Epithelial cell of prostate (primary cell): ENCODE measurements at places on chromosomes 16 and 17.

- DNase-seq = no peak
Measured at GRCh38 chr16:20073203-20074098, at the start of gene GPR139. GPR139 (minus strand) TSS chr16:20073890; CDS start chr16:20073616, 274 bp downstream.

- no peak for DNase-seq
Measured at GRCh38 chr17:15503731-15504130, 36.3 kb upstream of the CDRT4 start.

- no peak for DNase-seq
Measured at GRCh38 chr16:27511657-27512448, 37.9 kb downstream of the GTF3C1 start.

GRCh38 chr16:59044616-59045015 is 310.5 kb upstream of the GOT2 start:
- no peak for DNase-seq

GRCh38 chr16:1309888-1310831 is 724 bp downstream of the UBE2I start:
- DNase-seq = no peak

DNA sequence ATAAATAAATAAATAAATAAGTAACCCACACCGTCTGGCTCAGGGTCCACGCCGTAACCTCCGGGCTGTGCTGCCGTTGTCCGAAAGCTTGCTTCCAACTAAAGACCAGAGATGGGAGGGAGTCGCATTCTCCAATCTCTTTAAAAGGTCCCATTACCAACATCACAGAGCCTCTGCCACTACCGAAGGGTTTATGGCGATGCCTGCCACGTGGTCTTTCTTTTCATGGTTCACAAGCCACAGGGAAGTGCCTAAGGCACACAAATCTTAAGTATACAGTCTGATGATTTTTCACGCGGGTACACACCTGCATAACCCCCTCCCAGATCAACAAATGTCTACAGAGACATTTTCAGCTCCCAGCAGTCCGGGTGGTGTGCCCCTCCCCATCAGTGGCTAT is 1.4 kb downstream of the COTL1 start:
- DNase-seq = no peak

- no peak for DNase-seq
Measured at GRCh38 chr16:63195336-63195735, 1159.1 kb upstream of the CDH8 start.

- no peak for DNase-seq
Measured at GRCh38 chr16:73347500-73348375, 299.8 kb upstream of the ZFHX3 start.

DNA sequence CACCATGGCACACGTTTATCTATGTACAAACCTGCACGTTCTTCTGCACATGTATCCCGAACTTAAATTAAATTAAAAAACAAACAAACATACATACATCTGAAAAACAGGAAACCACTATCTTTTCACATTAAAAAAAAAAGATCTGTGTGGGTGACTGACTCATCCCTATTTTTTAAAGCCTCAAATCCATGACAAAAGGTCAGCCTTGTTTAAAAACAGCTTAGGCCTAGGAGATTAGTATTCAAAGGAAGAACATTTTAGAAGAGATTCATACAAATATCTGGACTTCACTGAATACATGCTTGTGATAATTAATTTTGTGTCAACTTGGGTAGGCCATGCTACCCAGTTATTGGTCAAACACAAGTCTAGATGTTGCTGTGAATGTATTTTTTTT is 4.7 kb upstream of the PRKAR1A start:
- no peak for DNase-seq

DNA sequence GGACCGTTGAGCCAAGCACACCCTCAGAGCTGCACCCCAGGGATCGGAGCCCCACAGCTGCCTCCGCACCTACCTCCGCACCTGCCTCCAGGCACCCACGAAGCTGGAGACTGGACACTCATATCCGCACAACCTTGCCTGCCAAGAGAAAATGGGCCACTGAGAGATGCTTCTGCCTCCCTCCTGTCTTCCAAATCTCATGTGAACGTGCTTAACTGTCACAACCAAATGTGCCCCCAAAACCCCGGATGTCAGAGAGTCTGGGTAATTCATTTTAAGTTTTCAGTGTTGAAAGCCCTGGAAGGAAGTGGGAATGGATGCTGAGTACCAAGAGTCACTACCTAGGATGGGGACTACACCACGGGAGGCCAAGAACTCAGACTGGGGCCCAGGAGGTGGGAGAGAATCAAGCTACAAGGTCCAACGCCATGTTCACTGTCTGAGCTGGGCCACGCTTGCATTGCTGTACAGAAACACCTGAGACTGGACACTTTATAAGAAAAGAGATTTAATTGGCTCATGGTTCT is 49.5 kb upstream of the MEAK7 start:
- no peak for DNase-seq

DNA sequence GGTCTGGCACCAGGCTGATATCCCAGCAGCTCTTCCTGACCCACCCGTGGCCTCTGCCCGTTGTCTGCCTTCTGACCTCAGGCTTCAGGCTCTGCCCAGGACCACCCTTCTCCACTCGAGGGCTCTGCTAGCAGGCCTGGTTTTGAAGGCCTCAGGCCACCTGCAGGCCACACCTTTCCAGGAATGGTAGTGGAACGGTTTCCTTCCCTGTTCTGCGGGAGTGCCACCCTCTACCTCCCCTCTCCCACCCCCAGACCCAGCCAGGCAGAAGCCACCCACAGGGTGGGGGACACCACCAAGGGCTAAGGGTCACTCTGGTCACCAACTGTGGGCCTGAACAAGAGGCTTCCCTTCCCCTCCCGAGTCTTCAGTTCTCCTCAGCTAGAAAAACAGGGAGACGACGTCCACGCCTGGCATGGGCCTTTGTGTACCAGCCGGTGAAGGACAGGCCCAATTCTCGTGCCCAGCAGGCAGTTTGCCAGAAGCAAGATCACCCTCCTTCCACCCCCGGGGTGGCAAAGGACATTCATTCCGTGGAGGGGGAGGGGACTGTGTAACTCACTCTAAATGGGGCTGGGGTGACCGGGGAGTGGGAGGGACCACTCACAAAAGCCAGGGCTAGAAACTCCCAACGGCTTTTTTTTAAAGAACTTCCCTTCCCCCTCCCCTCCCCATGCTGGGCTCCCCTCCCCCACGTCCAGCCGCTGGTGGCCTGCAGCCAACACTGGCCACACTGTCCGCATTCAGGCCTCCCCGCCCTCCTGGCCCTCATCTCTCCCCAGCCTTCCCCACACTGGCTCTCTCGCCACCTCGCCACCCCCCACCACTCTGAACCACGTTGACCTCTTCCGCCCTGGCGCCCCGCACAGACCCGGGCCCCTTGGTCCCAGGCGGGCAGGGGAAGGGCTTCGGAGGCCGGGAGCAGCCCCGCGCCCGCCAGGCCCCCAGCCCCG is 7.7 kb downstream of the CBX4 start:
- no peak for DNase-seq

DNA sequence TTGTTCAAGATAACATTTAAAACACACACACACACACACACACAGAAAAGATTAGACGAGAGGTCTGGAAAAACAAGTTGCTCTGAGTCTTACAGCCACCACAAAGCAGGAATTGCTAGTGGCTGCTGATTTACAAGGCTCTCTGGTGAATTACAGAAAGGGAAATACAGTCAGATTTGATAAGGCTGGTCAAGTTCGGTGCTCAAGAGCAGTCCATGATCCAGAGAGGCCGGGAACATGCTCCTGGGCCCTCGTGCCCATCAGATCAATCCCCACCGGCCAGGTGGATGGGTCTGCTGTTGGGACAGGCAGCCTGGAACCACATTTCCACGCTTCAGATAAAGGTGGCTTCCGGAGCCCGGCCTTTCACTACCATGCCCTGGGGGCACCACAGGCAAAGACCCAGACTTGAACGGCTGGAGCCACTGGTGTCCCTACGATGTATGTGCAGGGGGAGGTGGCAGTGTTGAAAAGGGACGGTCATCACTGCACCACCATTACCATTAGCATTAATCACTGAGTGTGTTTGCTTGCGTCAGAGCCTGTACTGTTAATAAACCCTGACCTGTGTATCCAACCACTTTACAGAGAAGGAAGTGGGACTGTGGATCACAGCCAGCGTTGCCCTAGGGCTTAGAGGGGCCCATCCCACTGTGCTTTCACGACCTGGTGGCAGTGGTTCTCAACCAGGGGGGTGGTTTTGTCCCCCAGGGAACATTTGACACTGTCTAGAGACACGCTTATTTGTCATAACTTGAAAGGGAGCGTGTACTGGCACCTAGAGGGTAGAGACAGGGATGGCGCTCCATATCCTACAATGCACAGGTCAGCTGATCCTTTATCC is 95.1 kb downstream of the XYLT1 start:
- DNase-seq = no peak

GRCh38 chr16:28172336-28172735 is 39.4 kb downstream of the XPO6 start:
- DNase-seq = no peak

DNA sequence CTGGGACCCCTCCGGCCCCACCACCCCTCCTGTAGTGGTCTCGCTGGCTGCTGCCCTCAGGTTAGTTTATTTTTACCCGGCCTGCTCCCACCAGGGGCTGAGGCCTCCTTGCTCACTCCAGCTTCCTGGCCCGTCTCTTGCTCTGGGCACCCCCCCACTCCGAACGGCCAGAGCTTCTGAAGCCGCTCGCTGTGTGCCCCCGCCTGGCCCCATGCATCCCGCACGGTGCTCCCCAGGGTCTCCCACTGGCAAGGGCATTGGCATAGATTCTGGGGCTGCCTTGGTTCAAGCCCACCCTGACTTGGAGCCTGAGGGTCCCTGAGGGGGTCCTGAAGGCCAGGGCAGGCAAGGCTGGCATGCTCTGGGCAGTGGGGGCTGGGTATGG is 186.4 kb downstream of the SEC14L1 start:
- no peak for DNase-seq

DNA sequence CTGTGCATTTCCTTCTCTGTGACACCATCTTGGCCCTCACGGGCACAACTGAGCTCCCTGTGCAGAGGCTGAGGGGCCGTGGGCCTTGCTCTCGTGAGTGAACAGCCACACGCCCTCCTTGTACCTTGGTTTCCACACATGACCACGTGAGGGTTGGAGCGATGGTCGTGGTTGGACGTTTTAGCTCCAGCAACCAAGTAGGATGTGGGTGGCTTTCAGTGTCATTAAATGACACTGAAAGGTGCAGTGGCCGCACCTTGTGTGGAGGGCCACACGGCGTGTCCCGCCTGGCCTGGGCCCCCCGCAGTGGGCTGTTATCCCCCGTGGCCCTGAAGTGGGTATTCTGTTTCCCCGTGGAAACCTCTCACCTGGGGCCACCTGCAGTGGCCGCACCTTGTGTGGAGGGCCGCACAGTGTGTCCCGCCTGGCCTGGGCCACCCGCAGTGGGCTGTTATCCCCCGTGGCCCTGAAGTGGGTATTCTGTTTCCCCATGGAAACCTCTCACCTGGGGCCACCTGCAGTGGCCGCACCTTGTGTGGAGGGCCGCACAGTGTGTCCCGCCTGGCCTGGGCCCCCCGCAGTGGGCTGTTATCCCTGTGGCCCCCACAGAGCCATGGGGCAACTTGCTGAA is 28.2 kb downstream of the ACSF3 start:
- no peak for DNase-seq

- no peak for DNase-seq
Measured at GRCh38 chr17:71166311-71166710, 954.5 kb upstream of the SOX9 start.

DNA sequence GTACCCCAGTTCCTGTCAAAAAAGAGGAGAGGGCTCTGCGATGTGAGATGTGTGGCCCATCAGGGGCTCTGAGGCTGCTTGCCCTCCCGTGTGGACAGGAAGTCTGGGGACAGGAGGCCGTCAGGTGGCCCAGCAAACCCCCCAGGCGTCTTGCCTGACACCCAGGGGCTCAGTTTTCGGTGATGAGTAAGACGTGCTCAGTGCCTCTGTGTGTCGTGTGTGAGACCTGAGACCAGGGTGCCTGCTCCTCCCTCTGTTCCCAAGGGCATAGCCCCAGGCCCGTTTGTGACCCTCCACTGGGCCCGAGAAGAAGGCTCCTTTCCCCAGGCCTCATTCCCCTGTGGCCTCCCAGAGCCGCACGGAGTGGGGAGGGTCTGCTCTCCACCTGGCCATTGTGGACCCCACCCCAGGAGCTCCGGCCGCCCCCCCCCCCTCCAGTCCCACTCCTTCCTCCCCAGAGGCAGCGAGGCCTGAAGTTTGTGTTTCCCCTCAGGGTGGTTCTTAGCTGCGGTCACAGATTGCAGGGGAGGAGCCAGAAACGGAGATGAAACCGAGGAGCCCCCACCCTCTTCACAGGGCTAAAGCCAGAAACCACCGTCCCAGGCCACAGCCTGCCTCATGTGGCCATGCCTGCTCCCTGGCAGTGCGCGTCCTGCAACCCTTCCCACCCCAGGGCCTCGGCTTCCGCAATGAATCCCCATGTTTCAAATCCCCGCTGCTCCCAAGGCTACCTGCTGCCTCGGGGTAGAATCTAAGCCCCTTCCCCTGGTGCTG is 4.9 kb upstream of the ACTG1 start:
- DNase-seq = no peak

- DNase-seq = no peak
Measured at GRCh38 chr16:75491876-75492275, 3.4 kb downstream of the CHST6 start.

DNA sequence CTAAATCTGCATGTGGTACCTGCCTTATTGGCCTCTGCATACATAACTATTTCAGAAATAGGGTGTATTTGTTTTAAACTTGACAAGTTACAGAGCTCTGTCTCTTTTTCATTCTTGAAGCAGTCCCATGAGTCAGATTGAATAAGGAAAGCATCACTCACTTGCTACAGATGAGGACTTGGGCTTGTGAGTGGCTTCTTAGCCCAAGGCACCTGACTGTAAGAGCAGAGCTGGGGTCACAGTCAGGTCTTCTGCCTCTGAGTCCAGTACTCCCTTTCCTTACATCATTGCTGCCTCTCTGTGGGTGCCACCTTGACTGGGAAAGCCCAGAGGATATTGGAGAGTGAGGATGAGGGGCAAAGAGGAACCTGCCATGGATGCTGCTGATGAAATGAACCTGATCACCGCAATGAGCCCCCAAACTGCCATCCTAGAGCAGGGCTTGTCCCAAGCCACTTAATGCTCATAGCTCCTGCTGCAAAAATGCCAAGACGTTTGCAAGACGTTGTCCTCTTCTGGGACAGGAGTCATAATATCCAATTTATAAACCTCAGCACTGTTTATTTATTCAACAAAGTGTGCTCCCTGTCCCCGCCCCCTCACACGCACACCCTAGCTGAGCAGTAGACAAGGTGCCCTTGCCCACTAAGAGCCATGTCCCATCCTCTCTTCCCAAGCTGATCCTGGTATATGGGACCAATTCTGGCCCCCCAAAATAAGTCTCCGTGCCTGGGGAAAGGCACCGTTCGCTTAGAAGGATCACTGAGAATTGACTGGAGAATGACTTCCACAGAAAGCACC is 74.1 kb downstream of the CCDC182 start:
- DNase-seq = no peak

- DNase-seq = no peak
Measured at GRCh38 chr17:68580236-68580770, 20.9 kb downstream of the FAM20A start.

GRCh38 chr16:57533431-57534336 is 2.7 kb downstream of the CCDC102A start:
- DNase-seq = no peak

GRCh38 chr16:80583466-80583865 is 42.7 kb downstream of the DYNLRB2 start:
- no peak for DNase-seq

- DNase-seq = peak; percentile 8
Measured at GRCh38 chr16:10181196-10182162, 749 bp downstream of the GRIN2A start.
